HT-29 (cell line): ENCODE measurements at places on chromosomes 7 and 10. TPM values are rescaled to one million over a fixed set of nuclear protein-coding genes. Genes with fewer than 3 reads are reported as not detected.
A peak's percentile ranks its signal among the peaks of the same experiment; 100 is the strongest.

GRCh38 chr10:22701132-22701826 is 13.1 kb downstream of the PIP4K2A start:
- DNase-seq = no peak

DNA sequence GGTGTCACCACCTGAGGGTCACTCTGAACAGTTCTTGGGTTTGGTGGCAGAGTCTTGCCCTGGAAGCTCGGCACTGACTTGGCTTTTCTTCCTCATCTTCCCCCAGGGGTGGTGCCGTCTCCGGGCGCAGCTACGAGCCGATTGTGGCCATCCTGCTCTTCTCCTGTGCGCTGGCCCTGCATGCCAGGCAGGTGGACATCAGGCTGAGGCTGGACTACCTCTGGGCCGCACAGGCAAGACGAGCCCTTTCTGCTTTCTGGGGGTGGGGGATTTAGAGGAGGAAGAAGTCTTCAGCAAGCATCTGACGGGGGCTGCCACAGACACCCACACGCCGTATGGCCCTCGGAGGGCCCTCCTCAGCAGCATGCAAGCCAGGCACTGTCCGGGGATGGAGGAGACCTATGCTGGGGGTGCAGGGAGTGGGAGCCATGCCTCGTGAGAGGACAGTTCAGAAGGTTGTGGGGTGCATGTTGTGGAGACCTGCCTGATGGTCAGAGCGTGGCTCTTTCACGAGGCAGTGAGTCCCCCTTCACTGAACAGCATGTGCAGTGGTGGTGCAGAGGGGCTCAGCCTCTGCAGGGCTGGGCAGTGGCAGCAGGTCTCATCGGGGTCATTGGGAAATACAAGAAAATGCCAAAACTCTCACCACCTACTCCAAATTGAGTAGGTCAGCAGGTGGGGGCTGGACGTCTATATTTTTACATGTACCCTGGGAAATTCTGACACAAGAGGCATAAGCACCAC is 112.4 kb downstream of the ADCY1 start:
- DNase-seq = no peak

DNA sequence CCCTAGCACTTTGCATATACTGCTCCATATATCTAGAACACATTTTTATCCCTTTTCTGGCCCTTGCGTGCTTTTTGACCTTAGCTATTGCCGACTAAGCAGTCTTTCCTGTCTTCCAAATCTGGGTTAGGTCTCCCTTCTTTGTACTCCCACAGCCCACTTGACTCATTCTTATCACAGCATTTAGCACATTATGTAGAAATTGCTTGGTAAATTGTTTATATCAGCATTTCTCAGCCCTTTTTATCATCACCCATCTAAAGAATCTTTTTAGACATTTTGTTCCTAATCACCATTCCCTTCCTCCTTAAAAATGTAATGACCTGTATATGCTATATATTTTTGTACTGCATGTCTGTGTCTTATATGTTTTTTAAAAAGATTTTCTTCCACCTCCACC is 101.7 kb downstream of the SDHAF3 start:
- no peak for DNase-seq

DNA sequence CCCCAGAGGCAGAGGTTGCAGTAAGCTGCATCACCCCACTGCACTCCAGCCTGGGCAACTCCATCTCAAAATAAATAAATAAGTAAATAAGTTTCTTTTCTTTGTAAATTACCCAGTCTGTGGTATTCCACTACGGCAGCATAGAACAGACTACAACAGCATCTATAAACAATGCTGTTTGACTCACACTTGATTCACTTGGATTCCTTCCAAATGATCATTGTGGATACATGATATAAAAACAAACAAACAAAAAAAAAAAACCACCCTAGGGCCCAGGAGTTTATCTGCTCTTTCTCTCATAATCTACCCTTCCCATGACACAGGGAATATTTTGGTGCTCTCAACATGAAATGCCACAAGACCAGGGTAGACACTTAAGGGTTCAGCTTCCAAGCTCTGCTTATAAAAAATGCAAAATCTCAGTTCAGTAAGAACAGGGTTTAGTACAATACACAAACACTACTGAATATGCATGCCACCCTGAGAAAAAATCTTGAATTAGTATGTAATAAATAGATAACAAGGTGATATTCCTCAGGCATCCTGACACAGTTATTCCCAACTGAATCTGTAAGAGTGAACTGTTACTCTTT is 200.9 kb downstream of the FAM107B start:
- DNase-seq = peak; percentile 39

DNA sequence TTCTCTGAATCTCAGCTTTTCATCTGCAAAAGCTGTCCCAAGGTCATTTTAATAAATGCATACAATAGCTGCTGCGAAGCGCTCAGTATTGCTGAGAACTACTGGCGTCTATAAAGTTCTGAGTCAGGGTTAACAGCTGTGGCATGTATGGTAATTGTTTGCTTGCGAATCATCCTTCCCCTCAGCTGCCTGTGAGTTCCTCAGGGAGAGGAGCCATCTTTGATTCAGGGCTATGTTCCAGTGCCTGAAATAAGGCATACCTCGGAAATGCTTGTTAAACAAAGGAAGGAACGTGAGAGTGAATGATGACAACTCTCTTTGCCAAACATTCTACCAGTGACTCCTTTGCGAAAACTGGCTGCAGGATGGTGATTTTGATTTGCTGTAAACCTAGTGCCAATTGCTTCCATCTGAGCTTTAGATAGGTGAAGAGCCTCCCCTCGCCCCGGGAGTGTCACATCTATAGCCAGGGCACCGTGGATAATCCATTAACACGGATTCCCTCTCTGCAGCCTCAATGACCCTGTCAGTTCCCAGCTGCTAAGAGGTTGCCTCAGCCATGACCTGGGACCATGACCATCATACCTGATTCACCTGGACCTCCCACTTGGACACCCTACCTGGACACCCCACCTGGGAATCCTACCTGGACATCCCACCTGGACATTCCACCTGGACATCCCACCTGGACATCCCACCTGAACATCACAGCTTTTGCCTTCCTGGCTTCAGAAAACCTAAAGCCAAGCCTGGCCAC is 39.6 kb downstream of the GPRIN2 start:
- DNase-seq = no peak

DNA sequence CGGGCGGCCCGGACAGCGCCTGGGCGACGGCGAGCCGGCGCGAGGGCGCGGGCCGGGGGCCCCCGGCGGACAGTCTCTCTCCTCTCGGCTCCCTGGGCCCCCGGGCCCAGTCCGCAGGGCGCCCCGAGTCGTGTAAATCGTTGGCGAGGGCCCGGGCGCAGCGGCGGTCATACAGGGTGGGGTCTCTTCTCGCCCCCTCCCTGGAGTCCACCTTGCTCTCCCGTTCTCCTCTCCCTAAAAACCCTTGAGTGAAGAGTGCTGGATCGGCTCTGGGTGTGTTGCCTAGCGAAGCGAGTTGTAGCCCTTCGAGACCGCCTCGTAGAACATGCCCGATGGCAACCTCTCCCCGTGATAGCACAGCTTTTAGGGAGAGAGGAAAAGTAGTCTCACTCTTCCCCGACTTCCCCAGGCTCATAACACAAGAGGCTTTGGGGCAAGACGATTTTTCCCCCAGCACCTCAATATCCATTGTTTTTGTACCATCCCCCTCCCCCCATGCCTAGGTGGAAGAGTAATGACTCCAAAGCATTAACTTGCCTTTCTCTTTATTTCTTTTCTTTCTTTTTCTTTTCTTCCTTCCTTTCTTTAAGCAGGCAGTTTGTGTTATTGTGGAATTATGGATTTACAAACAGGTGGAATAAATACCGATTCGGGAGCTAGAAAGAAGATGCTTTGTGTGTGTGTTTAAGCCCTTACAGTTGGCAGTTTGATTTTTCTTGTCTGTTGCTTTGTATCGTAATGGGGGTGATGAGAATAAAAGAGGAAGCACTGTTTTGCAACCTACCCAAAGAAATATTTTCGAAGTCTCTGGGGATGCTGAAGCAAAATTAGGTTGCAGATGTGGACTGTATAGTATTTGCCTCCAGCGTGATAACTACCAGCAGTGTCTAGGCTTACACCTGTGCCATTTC is 822 bp downstream of the SHOC2 start:
- peak; percentile 82 for DNase-seq

GRCh38 chr7:28626624-28627262 is 214.4 kb downstream of the CREB5 start:
- peak; percentile 68 for DNase-seq

DNA sequence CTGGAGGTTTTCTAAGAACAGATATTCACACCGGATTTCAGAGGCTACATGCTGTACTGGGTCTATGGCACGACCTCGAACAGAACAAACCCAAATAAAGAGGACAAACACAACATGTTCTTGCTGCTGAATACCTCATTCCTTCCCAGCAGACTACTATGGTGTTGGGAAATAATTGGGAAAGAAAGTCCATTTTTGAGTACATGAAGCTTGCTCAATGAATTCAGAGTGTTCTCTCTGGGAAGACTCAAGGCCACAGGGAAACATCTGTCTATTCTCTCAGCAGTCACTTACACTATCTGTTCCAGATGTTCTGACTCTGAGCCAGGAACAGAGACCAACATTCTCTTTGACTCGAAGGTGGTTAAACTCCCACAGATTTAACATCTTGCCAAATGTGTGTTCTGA is 30.9 kb downstream of the LAMB1 start:
- DNase-seq = no peak

DNA sequence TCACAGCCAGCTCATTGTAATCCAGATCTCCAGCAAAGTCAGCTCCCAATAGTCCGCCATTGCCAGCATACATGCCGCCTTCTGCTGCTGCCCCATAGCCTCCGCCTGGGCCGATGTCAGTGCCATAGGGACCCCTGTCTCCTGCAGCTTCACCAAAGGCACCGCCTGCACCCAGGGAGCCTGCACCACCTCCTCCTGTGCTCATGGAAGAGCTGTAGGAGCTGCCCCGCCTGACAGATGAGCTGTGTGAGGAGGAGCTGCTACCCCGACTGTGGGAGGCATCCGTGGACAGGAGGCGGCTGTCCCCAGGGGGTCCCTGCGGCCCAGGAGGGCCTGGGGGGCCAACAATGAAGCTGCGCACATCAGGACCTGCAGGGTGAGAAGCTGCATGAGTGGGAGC is 51.7 kb downstream of the COL17A1 start:
- DNase-seq = no peak

The WEE2 gene
- 0.03 TPM in 1 of 2 replicates, not detected in the other for total RNA-seq

The TAS2R4 gene
- total RNA-seq = 0.13 and 0.23 TPM in 2 replicates

GRCh38 chr7:33714208-33714607 is 191.1 kb upstream of the BMPER start:
- DNase-seq = no peak

The CALHM1 gene
- total RNA-seq = not detected in 2 replicates

DNA sequence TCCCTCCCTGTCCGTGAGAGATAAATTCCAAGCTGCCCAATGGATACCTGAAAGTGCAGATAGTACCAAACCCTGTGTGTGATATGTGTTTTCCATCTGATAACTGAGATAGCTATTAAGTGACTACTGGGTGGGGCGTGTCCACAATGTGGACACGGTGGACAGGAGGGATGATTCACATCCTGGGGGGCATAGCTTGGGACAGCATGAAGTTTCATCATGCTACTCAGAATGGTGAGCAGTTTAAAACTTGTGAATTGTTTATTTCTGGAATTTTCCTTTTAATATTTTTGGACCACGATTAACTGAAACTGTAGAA is 158.6 kb downstream of the CREB5 start:
- DNase-seq = no peak

DNA sequence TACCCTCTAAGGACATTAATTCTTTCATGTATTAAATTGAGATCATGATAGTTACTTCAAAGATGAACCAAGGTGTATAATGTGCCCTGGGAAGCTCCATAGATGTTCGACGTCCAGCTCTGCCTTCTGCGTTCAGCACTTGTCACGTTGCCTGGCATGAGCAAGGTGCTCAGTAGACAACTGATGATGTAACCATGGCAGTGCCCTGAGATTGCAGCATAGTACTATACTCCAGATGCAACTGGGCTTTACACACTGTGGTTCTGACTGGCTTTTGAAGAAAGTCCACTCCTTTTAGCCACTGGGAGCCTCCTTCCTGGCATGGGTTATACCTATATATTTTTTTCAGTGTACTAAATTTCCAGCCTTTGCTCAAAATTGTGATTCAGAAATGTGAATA is 355.8 kb upstream of the SORCS1 start:
- no peak for DNase-seq

DNA sequence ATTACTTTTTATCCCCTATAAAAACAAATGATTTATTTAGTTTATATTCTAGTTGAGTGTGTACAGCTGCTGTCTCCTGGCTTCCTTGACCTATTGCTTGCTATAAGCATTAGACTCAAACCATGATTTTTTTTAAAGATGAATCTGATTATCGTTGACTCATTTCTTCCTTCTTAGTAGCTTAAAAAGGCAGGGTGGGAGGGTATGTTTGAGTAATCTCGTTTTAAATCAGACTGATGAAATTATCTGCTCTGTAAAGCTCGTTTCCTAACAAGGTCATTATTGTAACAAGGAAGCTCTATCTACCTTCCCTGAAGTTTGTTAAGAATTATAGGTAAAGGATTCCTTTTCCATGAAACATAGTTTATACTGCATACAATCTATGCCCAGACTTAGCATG is 276.3 kb upstream of the KCND2 start:
- DNase-seq = no peak
